Thymus (tissue), 14 donors: ENCODE measurements at places on chromosomes 1 and 21.

DNA sequence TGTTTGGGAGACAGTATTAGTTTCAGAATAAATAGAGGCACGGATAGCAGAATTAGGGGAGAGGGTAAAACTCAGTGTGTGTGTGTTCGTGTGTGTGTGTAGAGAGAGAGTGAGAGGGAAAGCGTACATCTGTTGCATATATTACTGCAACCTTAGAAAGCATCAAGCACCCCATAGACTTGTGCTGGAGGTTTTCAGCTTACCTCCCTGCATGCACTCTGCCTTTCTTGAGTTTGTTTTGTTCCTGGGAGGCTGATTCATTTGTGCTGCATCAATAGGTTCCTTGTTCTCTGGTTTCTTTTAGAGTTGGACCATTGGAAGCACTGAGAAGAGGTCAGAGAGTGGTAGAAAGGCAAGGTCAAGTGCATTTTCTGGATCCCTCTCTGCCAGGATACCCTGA is 104.4 kb upstream of the KCNK1 start:
- DNase-seq = no peak

GRCh38 chr1:15568387-15569073 is 16.3 kb downstream of the AGMAT start:
- DNase-seq = no peak

DNA sequence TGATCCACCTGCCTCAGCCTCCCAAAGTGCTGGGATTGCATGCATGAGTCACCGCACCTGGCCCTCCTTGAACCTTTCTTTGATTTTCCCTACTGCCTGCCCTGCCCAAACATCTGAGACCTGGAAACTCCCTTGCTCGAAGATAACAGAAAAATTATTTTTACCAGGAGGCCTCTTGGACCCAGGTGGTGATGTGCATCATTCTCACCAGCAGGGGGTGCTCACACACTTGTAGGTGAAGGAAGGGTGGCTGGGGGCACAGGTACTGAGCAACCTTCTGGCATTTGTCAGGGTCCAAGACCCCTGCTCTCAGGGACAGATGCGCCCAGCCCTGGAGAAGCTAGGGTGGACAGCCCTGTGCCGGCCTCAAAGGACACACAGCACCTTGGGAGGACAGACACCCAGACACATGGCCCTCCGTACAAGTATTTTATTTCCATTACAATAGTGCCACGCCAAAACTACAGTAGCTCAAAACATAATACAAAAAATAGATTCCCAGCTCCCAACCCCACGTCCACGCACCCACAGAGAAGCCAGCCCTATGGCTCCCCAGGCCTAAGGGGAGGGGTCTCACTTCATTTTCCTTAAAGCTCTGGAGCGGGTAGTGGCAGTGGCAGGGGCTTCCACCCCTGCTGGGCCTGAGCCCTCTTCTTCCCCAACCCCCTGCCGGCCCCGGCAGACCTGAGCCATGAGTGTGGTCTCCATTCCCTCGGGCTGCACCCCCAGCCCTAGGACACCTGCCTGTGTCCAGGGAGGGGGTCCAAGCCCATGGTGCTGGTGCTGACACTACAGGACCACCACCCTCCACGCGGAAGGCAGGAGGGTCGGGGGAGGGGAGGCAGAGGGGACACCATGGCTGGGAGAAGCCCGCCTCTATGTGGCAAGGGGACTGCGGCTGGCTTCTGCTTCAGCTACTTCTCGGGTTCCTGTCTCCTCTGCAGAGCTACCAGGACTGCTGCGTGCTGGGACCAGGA is 40.4 kb upstream of the EIF4G3 start:
- peak; percentile 54 for DNase-seq

- DNase-seq = no peak
Measured at GRCh38 chr1:196951711-196952394, 8.3 kb downstream of the CFHR2 start.

- DNase-seq = no peak
Measured at GRCh38 chr1:227961651-227962466, 14.1 kb upstream of the WNT9A start.

GRCh38 chr1:190102757-190103326 is 374.8 kb downstream of the BRINP3 start:
- no peak for DNase-seq

DNA sequence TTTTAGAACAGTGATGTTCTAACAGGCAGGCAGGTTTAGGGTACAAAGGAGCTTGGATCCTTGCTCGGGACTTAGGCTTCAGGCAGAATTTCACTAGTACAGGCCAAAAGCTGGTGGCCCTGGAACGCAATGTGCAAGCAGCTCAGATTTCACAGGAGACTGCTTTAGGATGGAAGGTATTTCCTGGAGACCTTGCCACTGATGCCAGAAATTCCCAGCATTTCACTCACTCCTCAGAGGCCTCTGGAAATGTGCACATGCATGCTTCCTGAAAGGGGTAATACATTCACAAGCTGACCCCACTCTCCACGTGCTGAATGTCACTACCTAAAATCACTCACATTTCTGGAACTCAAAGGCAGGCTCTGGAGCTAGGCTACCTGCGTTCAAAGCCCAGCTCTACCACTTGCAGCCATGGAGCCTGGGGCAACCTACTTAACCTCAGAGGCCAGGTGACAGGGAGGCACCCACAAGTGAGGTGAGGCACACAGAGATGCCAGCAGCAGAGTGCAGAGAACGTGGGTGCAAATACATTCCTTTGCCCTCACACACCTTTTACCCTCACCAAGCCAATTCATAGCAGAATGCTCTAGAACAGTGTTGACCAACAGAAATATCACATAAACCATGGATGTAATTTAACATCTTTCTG is 56.5 kb downstream of the CDC7 start:
- no peak for DNase-seq

GRCh38 chr1:228343191-228343661 is 63.4 kb downstream of the TRIM11 start:
- DNase-seq = no peak
